A172 (cell line): ENCODE measurements at places on chromosomes 2 and 18. TPM values are rescaled to one million over a fixed set of nuclear protein-coding genes. Genes with fewer than 3 reads are reported as not detected.

- DNase-seq: peak; percentile 37
Measured at GRCh38 chr18:77366720-77367641, 117.3 kb downstream of the GALR1 start.

DNA sequence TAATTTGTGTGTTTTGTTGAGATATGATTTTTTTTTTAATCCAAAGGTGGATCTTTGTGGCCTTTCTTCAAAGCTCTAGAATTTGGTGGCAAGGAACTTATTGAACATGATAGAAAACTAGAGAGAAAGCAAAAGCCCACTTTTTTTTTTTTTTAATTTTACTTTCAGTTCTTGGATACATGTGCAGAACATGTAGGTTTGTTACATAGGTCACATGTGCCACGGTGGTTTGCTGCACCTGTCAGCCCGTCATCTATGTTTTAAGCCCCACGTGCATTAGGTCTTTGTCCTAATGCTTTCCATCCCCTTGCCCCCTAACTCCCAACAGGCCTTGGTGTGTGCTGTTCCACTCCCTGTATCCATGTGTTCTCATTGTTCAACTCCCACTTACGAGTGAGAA, 135.9 kb downstream of the RHBDD1 start:
- DNase-seq: no peak

DNA sequence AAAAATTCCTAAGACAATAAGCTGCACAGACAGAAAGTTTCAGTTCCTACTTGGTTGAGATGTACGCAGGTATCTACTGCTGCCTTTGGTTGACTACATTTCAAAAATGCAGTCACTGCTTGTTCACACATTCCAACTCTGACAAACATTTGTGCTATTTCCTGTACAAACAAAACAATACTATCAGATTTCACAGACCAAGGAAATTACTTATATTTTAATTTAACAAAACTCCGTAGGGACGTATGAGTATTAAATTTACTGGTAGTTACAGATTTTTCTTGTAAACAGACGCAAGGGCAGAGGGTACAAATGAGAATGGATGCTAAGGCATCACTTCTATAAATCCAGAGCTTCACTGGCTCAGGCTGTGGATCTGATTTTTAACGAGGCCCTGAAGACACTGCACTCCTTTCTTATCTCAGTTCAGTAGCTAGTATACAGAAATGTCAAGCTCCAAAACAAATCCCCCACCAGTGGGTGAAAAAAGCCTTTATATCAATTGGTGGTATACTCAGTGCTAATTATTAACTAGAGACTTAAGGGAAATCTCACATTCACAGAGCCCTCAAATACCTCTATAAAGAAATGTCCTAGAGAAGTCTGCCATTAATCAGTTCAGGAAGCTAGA, 31.7 kb upstream of the TTC32 start:
- peak; percentile 71 for DNase-seq

DNA sequence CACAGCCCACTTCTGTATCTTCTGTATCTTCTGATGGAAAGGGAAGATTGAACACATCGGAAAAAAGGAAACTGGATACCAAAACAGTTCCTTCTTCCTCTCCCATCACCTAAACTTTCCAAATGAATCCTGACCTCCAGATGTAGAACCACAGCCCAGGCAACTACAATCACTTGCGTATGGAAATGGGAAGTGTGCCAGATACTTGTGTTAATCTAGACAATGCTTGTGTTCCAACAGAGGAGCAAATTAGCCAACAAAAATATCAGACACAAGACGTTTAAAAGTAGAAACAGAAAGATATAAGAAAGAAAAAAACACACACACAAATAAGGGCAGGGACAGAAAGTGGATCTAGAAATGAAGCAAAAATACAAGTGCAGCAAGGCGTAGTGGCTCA, 31.4 kb upstream of the DUSP2 start:
- no peak for DNase-seq

- DNase-seq: no peak
Measured at GRCh38 chr2:157747695-157748370, 119.2 kb upstream of the ACVR1C start.

- no peak for DNase-seq
Measured at GRCh38 chr2:161063946-161064306, 96.3 kb upstream of the TANK start.

DNA sequence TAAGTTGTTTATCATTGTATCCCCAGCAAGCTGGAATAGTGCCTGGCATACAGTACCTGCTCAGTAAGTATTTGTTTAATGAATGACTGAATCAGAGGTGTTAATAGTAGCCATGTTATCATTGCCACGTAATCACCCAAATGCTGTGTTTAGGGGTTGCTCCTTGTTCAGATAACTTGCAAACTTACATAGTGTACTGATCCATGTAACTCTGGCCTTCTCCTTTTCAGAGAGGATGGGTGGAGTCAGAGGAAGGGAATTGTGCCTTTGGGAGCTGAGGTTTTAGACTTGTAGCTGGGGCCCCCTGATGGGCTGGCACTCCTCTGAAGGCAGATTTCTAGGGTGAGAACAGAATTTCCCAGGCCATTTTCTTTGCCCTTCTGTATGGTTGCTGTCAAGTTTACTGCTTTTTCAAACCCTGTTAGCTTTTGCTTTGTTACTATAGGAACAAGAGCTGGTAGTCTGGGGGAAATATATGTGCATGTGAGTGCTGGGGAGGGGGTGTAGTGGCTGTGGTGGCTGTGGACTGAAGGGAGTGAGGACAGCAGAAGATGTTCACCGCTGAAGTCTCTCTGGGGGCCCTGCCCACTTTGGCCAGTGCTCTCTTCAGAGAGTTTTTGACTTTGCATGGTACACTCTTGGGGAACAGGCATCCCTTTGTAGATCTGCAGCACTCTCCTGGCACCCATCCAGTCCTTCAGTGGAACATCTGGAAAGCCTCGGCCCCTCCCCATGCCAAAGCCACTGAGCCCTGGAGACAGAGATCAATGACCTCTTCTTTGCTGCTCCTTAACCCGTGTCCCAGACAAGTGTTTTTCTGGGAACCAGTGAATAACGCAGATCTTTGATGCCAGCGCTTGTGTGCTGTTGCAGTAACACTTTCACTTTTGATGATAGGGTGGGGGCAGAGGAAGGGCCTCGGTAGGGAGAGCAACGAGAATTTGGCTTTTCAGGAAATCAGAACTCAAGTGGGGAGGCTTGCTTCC, 209.0 kb downstream of the PRKCE start:
- peak; percentile 6 for DNase-seq

DNA sequence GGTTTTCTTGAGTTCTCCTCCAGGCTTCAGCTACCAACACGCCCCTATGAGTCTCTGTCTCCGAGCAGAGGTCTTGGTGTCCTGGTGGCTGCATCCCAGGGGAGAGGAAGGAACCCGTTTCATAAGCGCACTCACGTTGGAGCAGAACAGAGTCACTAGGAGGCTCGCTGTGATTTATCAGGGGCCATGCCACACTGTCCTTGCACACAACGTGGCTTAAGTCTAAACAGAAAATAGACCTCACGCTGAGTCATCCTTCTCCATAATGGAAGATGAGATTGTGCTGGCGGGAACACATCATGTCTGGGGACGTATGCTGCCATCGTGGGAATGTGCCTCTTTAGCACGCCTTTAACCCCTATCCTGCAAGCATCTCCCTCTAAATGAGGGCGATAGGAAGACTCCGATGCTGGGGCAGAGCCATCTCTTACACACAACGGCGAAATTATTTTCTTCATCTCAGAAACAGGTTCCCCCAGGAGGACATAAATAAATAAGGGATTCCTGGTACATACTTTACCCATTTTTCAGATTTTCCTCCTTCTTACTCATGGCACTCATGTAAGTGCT, 211.4 kb downstream of the KLHL29 start:
- peak; percentile 28 for DNase-seq

DNA sequence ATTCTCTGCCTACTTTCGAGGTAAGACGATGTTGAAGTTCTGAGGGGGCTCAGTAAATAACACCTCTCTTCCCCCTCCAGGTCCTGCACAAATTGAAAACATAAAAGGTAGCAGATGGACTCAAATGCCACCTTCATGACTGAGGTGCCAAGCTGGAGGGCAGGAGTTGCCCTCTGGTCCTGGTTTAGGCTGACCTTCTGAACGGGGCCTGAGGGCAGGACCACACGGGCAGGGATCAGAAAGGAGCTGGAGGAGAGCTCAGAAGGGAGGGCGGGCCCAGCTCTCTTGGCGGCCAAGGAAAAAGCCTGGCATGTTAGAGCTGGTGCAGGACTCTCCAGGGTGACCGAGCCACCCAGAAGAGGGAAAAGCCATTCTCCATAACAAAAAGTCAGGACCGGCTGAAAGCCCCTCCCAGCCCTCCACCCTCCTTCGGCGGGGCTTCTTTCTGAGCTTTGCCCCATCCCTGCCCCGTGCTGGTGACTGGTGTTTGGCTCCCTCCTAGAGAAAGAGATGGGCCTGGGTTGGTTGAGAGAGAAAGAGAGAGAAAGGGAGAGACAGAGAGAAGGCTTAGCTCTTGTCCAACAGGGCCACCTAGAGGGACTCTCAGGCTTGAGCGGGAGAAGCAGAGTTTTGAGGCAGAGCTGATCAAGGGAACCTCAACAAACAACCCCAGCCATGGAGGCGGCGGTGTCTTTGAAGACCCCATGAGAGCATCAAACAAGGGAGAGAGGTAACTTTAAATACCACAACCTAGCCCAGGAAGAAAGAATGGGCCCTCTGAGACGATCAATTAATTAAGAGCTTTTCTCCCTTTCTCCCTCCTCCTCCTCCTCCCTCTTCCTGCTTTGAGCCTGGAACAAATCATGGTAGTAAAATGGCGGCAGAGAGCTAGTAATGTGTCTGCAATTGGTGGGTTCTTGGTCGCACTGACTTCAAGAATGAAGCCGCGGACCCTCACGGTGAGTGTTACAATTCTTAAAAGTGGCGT, 50.8 kb downstream of the WIPF1 start:
- peak; percentile 22 for DNase-seq

DNA sequence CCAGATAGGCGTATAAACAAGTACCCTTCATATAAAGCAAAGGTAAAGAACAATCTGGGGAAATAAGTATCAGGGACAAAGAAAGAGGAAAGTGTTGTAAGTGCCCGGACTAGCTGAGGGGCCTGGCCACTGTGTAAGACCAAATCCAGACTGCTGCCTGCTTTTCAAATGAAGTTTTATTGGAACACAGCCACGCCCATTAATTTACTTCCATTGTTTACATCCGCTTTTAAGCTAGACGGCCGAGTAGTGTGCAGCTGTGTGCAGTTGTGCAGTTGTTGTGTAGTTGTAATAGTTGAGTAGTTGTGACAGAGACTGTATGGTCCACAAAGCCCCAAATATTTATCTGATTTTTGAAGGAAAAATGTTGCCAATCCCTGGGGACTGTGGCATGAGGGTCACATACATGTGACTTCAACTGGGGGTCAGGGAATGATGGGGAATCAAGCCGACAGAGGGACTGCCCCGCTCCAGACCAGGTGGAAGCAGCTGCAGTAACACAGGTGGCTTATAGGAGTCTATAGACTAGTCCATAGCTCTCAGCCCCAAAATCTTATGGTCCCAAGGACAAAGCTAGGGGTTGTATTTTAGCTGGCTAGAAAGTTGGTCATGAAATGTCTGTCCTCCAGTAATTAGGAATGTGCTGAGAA, 30.0 kb downstream of the FHL2 start:
- no peak for DNase-seq

DNA sequence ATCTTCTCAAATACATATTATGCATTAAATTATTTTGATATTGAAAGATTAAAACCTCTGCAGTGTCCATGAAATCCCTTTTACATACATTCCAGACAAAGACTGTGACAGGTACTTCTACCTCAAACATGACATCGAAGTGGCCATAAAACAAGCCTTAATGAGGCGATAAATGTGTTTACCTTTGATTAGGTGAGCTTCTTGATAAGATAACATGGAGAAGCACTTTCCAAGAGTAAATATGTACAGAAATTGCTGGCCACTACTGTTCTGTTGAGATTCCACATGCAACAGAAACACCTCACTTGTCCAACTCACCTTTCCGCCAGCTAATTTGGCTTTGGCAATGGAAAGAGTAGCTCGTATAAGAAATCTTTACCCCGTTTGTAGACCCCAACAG, 55.2 kb downstream of the ZEB2 start:
- DNase-seq: no peak

DNA sequence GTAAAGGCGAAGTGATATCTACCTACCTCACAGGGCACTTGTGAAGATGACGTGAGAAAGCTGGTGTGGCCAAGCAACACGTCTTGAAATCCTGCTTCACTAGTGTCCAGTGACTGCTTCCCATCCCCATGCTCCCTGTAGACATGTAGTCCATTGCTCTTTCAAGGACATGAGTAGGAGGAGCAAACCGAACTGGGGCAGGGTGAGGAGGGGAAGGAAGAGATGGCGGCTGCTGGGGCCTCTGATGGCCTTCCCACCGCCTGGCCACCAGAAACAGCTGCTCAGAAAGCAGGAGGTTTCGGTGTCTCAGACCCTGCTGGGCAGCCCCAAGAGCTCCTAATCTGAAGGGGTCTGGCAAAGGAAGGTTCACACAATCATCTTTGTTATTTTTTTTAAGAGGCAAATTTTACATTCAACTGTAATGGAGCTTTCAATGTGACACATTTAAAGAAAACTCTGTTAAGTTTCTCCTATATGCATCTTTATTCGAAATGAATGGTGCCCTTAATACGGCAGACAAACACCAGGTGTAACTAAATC, 14.7 kb downstream of the CPLX4 start:
- DNase-seq: no peak

- no peak for DNase-seq
Measured at GRCh38 chr2:145411493-145411892, 891.6 kb upstream of the ZEB2 start.

DNA sequence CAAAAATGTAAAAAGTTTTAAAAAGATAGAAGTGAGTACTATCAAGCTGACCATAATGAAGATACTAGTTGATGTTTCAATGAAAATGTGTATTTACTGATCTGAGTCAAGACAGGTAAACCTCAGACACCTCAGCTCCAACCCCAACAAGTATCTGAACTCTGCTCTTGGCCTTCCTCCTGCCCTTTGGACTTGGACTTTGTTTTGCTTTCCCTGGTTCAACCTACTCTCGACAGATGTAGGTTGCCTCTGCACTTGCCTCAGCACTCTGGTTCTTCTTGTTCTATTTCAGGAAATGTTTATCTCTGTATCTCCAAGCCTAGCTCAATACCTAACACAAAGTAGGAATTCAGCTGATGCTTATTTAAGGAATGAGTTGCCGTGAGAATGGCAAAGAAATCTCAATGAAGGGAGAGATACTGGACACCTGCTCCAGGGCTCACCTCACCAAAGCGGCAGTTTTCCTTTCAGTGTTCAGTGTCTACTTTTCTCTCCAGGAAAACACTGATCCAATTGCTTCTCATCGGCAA, 248.8 kb upstream of the CTAGE1 start:
- DNase-seq: no peak

DNA sequence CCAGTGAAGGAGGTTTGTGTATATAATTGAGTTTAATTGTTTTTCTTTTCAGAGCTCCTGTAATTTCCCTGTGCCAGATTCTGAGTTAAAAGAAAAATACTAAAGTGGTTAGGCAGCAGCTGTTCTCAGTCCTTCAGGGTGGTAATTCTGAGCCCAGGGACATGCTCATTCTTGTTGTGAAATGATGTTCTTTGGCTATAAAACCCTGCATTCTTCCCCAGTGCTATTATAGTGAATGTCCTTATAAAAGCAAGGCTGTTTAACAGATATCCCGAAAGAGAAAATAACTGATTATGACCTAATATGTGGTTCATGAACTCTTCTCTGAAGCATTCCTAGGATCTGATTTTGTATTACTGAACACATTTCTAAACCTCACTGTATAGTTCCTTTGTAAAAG, 34.0 kb downstream of the ADAM23 start:
- no peak for DNase-seq

Gene TWIST2
- 32.3 and 38.8 TPM in 2 replicates for total RNA-seq

Gene CRYGD
- not detected in 2 replicates for total RNA-seq

Gene LIMS3
- total RNA-seq: 1.4 and 2.9 TPM in 2 replicates

Gene LCT
- not detected in 2 replicates for total RNA-seq
